ENCODE measurements at places on chromosomes 2 and 18.

GRCh38 chr2:132991471-132992045 lies 321.6 kb upstream of the LYPD1 start:
- DNase-seq, result no peak

GRCh38 chr2:168749297-168749696 lies 53.1 kb upstream of the NOSTRIN start:
- DNase-seq, result no peak

DNA sequence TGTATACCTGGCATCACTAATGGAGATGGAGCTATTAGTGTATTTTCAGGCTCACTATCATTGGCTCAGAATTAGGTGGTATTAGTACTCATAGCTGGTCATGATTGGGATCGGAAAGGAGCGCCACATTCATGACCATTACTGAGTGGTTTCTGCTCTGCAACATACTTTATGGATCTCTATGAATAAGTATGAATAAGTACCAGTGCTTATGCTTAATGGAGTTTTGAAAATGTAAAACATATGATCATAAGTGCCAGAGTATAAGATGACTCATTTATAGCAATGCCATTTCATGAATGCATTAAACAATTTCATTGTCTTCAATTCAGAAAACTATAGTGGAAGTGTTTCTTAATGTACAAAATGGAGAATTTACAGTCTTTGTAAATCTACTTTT lies 156.7 kb downstream of the GALNT3 start:
- no peak for DNase-seq

- no peak for DNase-seq
These were observed 55.9 kb downstream of the ICOS start for GRCh38 chr2:203992509-203992908.

GRCh38 chr2:118249531-118249930 lies 161.3 kb downstream of the INSIG2 start:
- no peak for DNase-seq

GRCh38 chr2:230761704-230762103 lies 49.1 kb downstream of the CAB39 start:
- DNase-seq, result no peak

DNA sequence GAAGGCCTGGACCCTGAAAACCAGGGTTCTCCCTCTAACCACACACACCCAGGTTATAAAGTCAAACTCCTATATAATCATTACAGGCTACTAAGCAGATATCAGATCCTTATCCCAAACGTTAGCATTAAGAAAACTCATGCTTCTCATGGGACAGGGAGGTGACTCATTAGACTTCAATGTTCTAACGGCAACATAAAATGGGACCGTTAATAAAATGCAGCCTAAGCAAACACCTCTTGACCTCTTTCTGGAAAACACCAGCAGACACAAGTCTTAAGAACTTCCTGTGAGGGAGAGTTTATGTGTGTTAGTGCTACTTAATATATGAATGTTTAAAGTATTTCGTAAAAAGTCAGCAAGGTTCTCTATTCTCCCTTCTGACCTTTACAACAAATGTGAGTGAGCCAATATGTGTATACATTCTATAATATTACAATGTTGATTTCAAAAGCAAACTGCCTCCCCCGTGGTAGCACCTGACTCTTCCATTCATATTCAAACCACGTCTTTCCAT lies 31.7 kb downstream of the LPIN2 start:
- no peak for DNase-seq

DNA sequence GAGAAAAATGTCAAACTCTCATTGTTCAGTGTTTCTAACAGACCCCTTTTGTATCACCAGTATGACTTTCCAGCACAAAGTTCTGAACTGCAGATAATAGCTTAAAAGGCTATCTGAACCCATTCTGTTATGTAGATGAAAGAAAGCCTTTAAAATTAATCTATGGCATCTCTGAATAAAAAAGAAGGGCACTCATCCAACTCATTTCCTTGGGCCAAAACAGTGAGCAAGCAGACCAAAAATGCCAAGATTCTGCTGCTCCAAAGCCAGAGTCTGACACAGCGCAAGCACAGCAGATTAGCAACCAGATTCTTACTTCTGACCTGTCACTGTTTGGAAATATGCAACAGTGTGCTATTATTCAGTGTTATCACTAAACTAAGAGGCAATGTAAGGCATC lies 22.6 kb upstream of the ITGA6 start:
- DNase-seq, result no peak

DNA sequence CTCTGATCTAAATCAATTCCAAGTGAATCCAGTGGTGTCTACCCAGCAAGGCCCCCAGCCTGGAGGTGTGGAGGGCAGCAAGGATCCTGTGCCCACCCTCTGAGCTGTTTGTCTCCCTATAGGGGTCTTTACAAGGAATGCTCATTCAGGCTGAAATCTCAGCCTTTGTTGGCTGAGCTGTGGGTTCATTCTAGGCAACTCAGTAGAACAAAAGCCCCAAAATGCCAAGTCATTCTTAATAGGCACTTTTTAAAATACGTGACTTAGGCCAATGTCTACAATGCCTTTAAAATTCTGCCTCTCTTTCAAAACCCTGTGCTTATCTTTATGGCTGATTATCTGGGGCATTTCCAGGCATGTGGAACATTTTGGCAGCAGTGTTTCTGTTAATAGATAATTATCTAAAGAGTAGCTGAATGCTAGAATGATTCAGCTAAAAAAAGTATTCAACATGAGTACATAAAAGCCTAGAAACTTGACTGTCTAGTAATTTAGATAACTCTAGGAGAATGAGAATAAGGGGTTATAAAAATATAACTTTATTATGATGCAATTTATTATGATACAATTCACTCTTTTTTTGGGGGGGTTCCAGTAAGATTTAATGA lies 7.4 kb downstream of the UGT1A6 start:
- DNase-seq, result no peak

DNA sequence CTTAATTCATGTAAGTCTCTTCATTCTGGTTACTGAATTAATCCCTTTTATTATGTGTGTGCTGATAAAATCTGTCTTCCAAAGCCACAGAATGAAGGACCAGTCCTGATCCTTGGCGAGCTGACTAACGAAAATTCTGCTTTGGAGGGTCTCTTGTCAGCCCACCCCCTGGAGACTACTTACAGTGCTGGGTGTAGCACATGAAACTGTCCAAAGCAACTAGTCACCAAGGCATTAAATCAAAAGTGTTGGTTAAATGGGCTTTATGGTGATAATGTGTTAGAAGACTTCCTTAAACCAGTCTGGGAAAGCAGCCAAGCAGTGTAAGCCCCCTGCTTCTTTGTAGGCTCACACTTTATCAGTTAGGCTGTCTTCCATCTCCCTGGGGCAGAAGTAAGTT lies 420.2 kb downstream of the SUCLG1 start:
- no peak for DNase-seq

All from central memory CD8-positive, alpha-beta T cell (primary cell).